Adrenal gland (tissue), 19 donors: ENCODE measurements at places on chromosomes 3 and 15. TPM values are rescaled to one million over a fixed set of nuclear protein-coding genes. Genes with fewer than 3 reads are reported as not detected.

DUOXA1 gene
- total RNA-seq, result 7.6 TPM

LIPH gene
- total RNA-seq, result 2.9 TPM

GAP43 gene
- not detected for total RNA-seq

ATP2B2 gene
- total RNA-seq, result 1.8 TPM

MORC1 gene
- not detected for total RNA-seq

CHRNB4 gene
- total RNA-seq, result 4.3 TPM

DNA sequence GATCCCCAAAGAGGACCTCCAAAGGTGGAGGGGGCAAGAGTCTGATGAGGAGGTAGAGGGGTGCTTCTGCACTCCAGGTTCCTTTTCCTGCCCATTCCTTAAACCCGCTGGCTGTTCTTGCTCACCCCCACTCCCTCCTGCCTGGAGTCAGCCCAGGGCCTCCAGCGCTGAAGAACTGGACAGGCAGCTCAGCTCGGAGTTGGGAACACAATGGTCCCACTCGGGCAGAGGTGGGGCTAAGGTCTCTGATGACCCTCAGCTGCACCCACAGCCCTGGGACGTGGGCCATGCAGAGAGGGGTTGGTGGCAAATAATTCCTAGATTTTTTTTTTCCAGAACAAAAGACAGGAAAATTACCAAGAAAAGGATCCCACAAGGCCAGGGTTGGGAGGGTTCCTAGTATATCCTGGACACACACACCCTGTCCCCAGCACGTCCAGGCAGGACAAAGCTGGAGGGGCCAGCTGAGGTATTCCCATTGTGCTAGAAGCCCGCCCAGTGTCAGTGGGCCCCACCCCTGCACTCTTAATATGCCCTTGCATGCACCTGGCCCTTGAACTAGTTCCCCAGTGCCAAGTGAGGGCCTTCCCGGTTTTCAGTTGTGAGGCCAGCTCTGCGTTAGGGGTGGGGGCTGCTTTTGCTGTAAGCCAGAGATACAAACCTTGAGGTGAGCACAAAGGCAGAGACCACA, 22.1 kb upstream of the IP6K2 start:
- no peaks in the 10 kb centered on the region for H3K36me3 ChIP-seq
- no peak overlapping the region for H3K4me3 ChIP-seq
- H3K27ac ChIP-seq, result peak overlapping the region; percentile 78
- no peaks in the 10 kb centered on the region for H3K27me3 ChIP-seq
- H3K4me1 ChIP-seq, result peaks cover 18% of the 10 kb centered on the region
- no peak for DNase-seq

DNA sequence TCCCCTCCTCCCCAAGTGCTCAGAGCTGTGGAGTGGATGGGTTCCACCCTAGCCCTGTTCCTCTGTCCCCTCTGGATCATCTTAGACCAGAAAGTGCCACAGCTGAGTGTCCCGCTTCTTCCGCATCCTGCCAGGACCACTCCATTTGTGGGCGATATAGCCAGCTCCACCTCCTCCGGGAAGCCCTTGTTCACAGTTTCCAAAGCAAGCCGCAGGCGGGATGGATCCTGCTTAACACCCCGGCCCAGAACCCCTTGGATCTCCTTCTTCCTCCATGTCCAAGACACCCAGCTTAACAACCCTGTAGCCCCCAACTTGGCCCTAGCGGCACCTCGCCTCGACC, 490 bp upstream of the ALAS1 start:
- no peaks in the 10 kb centered on the region for H3K27me3 ChIP-seq
- H3K4me3 ChIP-seq, result peak overlapping the region; percentile 74
- peaks cover 86% of the 10 kb centered on the region for H3K4me1 ChIP-seq
- peaks cover 36% of the 10 kb centered on the region for H3K36me3 ChIP-seq
- H3K27ac ChIP-seq, result no peak overlapping the region
- DNase-seq, result no peak

GRCh38 chr3:179082416-179082815, 10.8 kb upstream of the ZMAT3 start:
- DNase-seq, result no peak
- H3K27me3 ChIP-seq, result no peaks in the 10 kb centered on the region
- no peak overlapping the region for H3K27ac ChIP-seq
- no peak overlapping the region for H3K4me3 ChIP-seq
- no peaks in the 10 kb centered on the region for H3K4me1 ChIP-seq
- H3K36me3 ChIP-seq, result no peaks in the 10 kb centered on the region

GRCh38 chr3:39978308-39978707, 168.9 kb downstream of the MYRIP start:
- peak; percentile 10 for DNase-seq
- H3K4me3 ChIP-seq, result no peak overlapping the region
- H3K27ac ChIP-seq, result no peak overlapping the region
- H3K36me3 ChIP-seq, result no peaks in the 10 kb centered on the region

DNA sequence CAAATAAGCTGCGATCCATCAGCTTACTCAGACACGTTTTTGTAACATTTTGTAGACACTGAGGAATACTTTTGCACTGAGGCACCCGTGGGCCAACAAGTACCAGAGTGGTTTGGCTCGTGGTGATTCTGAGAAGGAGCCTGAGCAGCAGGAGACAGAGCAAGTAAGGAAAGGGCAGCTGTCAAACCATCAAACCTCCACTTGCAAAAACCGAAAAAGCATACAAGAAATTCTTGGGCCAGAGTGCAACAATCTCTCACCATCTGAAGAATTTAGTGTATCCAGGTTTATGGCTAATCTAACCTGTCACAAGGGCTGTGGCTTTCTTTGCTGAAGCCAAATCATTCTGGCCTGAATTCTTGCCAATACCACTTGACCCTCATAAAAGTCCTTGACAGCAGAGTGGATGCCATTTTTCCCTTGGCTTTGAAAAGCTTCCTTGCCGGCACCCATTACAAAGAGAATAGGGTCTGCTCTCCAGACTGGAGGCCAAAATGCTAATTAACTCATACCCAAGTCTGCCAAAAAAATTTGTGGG, 56.7 kb downstream of the MYO1E start:
- no peaks in the 10 kb centered on the region for H3K4me1 ChIP-seq
- DNase-seq, result no peak
- H3K36me3 ChIP-seq, result no peaks in the 10 kb centered on the region
- H3K27ac ChIP-seq, result no peak overlapping the region
- no peak overlapping the region for H3K4me3 ChIP-seq
- H3K27me3 ChIP-seq, result no peaks in the 10 kb centered on the region

- H3K27ac ChIP-seq, result no peak overlapping the region
- peak; percentile 28 for DNase-seq
- no peaks in the 10 kb centered on the region for H3K4me1 ChIP-seq
- no peaks in the 10 kb centered on the region for H3K36me3 ChIP-seq
- no peaks in the 10 kb centered on the region for H3K27me3 ChIP-seq
Observed at GRCh38 chr3:151037746-151038477, 47.6 kb upstream of the MED12L start.

DNA sequence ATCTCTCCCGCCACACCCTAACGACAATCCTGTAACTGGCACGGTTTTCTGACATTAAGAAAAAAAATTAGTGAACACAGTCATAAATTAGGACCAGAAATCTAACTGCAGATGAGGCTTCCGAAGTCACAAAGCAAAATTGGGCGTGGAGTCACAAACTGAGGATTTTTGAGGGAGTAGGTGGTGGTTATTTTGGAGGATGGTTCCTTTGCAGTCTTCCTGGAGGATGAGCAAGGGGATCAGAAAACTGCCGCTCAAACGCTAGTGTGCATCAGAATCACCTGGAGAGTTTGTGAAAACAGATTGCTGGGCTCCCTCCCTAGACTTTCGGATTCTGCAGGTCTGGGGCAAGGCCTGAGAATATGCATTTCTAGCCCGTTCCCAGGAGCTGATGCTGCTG, 334.8 kb downstream of the RORA start:
- no peaks in the 10 kb centered on the region for H3K27me3 ChIP-seq
- H3K36me3 ChIP-seq, result no peaks in the 10 kb centered on the region
- no peak overlapping the region for H3K4me3 ChIP-seq
- no peak overlapping the region for H3K27ac ChIP-seq
- no peak for DNase-seq
- no peaks in the 10 kb centered on the region for H3K4me1 ChIP-seq

DNA sequence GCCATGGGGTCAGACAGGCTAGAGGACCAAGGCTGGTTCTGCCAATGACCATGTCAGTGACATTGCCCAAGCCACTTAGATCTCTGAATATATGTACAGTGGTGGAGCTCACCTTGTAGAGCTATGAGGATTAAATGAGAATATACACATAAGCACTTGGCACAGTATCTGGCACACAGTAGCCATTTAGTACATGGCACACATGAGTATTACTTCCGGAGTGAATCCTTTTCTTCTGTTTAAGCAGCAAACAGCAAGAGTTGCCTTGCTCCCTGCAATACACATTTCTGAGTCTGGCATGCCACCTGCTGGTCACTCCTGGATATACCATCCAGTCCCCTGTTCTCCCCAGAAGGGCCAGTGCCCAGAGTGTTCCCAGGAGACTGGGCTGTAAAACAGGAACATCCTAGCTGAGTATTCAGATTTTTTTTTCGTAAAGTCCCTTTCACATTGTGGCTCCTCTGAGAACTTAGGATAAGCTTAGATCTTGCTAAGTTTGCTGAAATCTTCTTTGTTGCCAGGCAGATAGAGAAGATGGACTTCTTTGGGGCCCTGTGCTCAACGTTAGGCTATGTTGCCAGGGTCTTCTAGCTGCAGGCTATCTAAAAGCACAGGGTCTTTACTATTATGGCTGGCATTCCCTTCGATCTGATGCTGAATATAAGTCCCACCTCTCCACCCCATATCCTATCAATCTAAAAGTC, 203.4 kb downstream of the ADAMTS9 start:
- DNase-seq, result peak; percentile 82
- no peak overlapping the region for H3K27ac ChIP-seq
- H3K36me3 ChIP-seq, result no peaks in the 10 kb centered on the region
- H3K4me1 ChIP-seq, result no peaks in the 10 kb centered on the region

- no peaks in the 10 kb centered on the region for H3K36me3 ChIP-seq
- no peak overlapping the region for H3K27ac ChIP-seq
- H3K4me1 ChIP-seq, result no peaks in the 10 kb centered on the region
- DNase-seq, result no peak
- no peak overlapping the region for H3K4me3 ChIP-seq
- H3K27me3 ChIP-seq, result no peaks in the 10 kb centered on the region
Observed at GRCh38 chr3:60759439-60759838, 491.8 kb downstream of the FHIT start.

- H3K4me1 ChIP-seq, result peaks cover 14% of the 10 kb centered on the region
- H3K4me3 ChIP-seq, result no peak overlapping the region
- no peak overlapping the region for H3K27ac ChIP-seq
- H3K27me3 ChIP-seq, result no peaks in the 10 kb centered on the region
- no peaks in the 10 kb centered on the region for H3K36me3 ChIP-seq
Observed at GRCh38 chr3:181328346-181328745, 338.8 kb upstream of the DNAJC19 start.

DNA sequence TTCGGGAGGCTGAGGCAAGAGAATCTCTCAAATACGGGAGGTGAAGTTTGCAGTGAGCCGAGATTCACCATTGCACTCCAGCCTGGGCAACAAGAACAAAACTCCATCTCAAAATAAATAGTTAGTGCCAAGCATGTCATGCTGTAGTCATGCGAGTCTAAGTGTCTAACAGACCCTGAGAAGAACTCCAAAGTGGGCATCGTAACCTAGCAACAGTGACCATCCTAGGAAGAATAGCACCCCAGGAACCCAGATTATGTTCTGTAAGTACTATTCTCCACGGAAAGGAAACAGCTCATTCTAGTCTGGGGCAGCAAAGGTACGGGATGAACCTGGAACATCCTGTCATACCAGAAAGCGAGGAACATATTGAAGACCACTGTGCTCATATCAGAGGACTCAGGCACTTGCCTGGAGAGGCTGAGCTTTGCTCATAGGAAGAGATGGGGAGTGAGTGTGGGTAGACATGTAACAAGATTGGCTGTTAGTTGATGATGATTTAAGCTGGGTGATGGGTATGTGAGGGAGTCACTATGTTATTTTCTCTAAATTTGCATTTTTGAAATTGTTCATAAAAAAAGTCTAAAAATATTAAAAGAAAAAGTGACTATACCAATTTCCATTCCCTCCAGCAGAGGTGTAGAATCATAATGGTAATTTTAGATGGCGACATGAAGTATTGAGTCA, 31.7 kb downstream of the BCL2L10 start:
- DNase-seq, result no peak
- no peak overlapping the region for H3K4me3 ChIP-seq
- no peaks in the 10 kb centered on the region for H3K27me3 ChIP-seq
- no peaks in the 10 kb centered on the region for H3K4me1 ChIP-seq

DNA sequence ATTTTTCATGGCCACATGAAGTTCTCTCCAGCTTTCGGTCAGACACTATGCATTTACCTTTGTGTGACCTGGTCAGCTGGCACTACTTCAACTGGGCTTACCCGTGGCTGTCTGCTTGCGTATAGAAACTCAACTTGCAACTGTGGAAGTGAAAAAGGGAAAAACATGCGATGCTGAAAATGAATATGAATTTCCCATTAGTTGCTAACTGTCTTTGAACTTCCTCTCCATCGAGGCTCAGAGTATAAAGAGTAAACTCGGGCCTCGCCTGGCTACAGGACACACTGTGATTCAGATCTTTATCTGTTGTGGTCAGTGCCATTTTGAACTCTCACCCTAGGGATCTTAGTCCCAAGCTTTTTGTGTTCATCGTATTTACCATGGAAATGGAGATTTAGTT, 26.8 kb downstream of the NFKBIZ start:
- no peak for DNase-seq
- H3K27ac ChIP-seq, result no peak overlapping the region
- H3K4me3 ChIP-seq, result no peak overlapping the region
- H3K4me1 ChIP-seq, result no peaks in the 10 kb centered on the region

DNA sequence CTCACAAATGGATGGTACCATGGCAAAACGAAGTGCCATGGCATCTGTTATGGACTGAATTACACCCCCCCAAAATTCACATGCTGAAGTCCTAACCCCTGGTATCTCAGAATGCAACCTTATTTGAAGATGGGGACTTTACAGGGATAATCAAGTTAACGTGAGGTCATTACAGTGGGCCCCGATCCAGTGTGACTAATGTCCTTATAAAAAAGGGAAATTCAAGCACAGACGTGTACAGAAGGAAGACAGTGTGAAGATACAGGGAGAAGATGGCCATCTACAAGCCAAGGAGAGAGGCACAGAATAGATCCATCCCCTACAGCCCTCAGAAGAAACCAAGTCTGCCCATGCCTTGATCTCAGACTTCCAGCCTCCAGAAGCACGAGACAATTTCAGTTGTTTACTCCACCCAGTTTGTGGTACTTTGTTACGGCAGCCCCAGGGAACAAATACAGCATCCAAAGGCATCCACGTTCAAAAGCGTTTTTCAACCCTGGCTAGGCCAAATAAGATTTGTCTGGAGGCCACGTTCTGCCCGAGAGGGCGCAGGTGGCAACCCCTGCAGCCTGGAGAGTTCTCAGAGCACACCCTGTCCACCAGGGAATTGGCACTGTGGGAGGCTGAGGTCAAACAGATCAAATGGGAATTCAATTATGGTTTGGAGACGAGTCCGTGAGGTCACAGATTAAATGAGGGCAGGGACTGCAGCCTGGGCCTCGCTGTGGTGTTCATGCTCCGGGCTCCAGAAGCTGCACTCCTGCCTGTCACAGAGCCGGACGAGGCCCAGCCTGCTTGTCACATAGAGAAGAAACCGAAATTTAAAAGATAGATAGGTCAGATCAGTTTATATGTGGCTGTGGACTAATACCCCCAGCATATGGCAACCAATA, 494.8 kb downstream of the SHQ1 start:
- no peak overlapping the region for H3K4me3 ChIP-seq
- no peak for DNase-seq
- H3K36me3 ChIP-seq, result no peaks in the 10 kb centered on the region
- H3K4me1 ChIP-seq, result no peaks in the 10 kb centered on the region
- H3K27me3 ChIP-seq, result no peaks in the 10 kb centered on the region

- no peak overlapping the region for H3K4me3 ChIP-seq
- no peaks in the 10 kb centered on the region for H3K36me3 ChIP-seq
- H3K27me3 ChIP-seq, result no peaks in the 10 kb centered on the region
- no peak for DNase-seq
Observed at GRCh38 chr3:144229953-144230352, 258.3 kb downstream of the DIPK2A start.

- H3K27me3 ChIP-seq, result no peaks in the 10 kb centered on the region
- DNase-seq, result no peak
- H3K4me3 ChIP-seq, result no peak overlapping the region
- no peak overlapping the region for H3K27ac ChIP-seq
Observed at GRCh38 chr3:176505878-176506621, 691.2 kb downstream of the TBL1XR1 start.
